Upper lobe of left lung (tissue), 6 donors: ENCODE measurements at places on chromosomes 5 and 9.

DNA sequence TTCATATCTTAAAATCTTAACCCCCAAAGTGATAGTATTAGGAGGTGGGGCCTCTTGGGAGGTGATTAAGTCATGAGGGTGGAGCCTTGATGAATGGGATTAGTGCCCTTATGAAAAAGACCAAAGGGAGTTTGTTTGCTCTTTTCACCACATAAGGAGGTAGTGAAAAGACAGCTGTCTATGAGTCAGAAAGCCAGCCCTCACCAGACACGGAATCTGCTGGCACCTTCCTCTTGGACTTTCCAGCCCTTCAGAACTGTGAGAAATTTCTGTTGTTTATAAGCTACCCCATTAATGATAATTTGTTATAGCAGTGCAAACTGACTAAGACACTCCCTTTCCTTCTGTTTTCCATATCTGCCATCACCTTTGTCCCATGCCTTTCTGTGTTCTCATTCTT is 20.8 kb downstream of the IFNB1 start:
- no peak overlapping the region for H3K4me3 ChIP-seq
- H3K4me1 ChIP-seq: no peaks in the 10 kb centered on the region
- no peak for DNase-seq
- no peak overlapping the region for H3K27ac ChIP-seq

DNA sequence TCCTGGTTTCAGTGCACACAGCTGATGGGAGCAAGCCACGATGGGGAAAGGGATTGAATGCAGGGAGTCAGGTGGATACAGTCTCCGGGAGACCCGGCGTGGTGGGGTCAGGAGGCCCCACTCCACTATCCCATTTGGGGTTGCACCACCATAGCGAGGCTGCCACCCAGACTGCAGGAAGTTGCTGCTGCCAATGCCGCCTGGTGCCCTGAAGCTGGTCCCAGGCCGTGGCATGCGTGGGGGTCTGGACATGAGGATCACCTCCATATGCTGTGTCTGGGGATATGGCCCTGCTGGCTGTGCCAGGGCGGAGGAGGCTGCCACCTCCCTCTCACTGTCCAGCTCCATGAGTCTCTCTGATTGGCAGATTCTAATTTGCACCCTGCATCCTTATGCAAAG is 45.3 kb downstream of the COL5A1 start:
- H3K27me3 ChIP-seq: no peaks in the 10 kb centered on the region
- H3K4me1 ChIP-seq: no peaks in the 10 kb centered on the region
- no peak overlapping the region for H3K27ac ChIP-seq
- no peaks in the 10 kb centered on the region for H3K36me3 ChIP-seq
- DNase-seq: no peak

- no peaks in the 10 kb centered on the region for H3K4me1 ChIP-seq
- H3K4me3 ChIP-seq: no peak overlapping the region
- H3K27ac ChIP-seq: no peak overlapping the region
- no peaks in the 10 kb centered on the region for H3K36me3 ChIP-seq
- no peaks in the 10 kb centered on the region for H3K27me3 ChIP-seq
- DNase-seq: no peak
Observed at GRCh38 chr9:69107771-69108170, 66.3 kb upstream of the TJP2 start.

DNA sequence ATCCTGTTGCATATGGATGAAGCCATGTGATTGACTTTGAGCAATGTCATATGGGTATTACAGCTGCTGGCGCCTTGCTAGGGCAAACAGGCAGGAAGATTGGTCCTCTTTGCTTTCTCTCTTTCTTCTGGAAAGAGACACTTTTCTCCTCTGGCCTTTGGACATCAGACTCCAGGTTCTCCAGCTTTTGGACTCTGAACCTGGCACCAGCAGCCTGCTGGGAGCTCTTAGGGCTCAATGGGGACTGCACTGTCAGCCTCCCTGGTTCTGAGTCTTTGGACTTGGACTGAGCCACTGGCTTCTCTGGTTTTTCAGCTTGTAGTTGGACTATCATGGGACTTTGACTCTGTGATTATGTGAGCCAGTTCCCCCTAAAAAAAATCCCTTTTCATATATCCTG is 34.8 kb upstream of the TENT4A start:
- no peaks in the 10 kb centered on the region for H3K27me3 ChIP-seq
